ENCODE measurements at places on chromosomes 3 and 15.
A peak's percentile ranks its signal among the peaks of the same experiment; 100 is the strongest.

GRCh38 chr15:81418891-81419290 lies 44.9 kb upstream of the TMC3 start:
- no peak for DNase-seq

DNA sequence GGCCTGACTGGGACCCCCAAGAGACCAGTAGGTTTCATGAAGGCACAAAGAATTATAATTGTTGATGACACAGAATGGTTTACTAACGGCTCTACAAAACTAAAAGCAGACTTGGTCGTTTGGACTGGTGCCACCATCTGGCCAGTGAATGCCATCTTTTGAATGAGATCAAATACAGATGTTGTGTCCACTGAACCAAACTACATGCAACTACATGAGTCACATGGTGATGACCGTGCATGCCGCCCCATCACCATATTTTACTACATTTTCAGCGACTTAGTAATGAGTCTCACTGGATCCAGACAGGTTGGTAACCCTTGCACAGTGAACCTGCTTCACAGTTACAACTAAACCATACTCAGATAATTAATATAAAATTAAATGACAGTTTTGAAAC lies 803.3 kb downstream of the DIPK2A start:
- DNase-seq, result no peak

GRCh38 chr3:79491029-79491641 lies 276.7 kb downstream of the ROBO1 start:
- DNase-seq, result no peak

DNA sequence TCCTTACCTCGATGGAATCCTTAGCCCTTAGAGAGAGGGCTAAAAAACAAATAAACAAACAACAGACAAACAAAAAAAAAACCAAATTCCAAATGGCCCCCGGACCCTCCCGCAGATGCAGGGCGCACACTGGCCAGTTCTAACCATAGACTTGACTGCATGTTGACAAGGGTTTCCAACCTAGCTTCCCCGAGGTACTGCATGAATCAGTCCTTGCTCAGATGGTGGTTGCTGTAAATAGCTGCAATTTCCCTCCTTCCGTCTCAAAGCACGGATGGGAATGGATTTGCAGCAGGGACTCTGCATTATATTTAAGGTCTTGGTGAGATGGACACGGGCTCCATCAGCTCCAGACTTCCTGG lies 162.8 kb downstream of the CD47 start:
- no peak for DNase-seq

DNA sequence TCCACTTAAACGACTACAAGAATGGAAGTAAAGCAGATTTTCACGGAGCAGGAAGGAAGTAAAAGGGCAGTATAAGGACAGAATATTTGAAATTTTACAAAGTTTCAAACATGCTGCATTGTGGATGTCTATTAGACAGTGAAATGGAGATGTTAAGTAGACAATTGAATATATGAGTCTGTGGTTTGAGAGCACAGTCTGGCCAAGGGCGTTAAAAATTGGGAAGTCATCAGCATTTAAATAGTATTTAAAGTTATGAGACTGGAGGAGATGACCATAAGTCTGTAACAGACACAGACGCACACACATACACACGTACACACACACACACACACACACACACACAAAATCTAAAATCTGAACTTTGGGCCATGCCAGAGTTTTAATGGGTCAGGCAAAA lies 935.9 kb downstream of the EPHA3 start:
- no peak for DNase-seq

GRCh38 chr3:144491333-144491732 lies 519.7 kb downstream of the DIPK2A start:
- no peak for DNase-seq

- DNase-seq, result no peak
These were observed 27.2 kb downstream of the AKAP13 start for GRCh38 chr15:85407421-85408269.

GRCh38 chr3:118729546-118729945 lies 305.1 kb downstream of the IGSF11 start:
- no peak for DNase-seq

DNA sequence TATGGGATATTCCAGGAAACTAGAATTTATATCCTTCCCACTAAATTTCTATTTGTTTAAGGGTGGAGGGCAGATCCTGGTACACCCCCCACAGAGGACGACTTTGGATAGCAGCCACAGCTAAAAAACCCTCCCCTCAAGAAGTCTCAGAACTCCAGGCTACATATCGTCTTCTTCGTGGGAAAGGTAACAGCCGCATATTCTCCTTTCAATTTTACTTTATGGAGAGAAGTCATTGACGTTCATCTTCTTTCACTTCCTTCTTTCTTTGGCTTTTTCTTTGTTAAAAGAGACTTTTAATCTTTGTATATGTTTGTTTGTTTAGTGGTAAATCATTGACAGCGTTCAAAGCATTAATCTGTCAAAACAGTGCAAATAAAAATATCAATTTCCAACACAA lies 36.3 kb downstream of the TRIP4 start:
- no peak for DNase-seq

- no peak for DNase-seq
These were observed 15.9 kb upstream of the ALDH1A2 start for GRCh38 chr15:58081456-58081855.

DNA sequence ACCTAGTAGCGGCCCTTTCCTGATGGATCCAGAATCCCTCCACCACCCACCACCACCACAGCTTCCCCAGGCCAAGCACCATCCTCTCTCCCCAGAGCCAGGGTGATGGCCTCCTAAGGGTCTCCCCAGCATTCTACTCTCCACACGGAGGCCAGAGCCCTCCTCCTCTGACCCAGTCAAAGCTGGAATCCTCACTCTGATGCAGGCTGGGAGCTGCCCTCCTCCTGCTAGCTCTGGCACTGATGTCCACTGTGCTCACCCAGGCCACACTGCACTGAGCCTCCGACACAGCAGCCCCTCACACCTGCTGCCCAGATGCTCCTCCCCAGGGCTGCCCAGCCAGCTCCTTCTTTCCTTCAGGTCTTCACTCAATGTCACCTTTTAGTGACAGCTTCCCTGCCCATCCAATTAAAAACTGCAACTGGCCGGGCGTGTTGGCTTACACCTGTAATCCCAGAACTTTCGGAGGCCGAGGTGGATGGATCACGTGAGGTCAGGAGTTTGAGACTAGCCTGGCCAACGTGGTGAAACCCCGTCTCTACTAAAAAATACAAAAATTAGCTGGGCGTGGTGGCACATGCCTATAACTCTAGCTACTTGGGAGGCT lies 21.0 kb downstream of the XXYLT1 start:
- DNase-seq, result no peak

- no peak for DNase-seq
These were observed 7.1 kb downstream of the FSTL1 start for GRCh38 chr3:120443626-120444123.

GRCh38 chr3:134473868-134474546 lies 11.8 kb downstream of the ANAPC13 start:
- peak; percentile 57 for DNase-seq

Measured in T-helper 2 cell (primary cell).